ENCODE measurements at places on chromosomes 3 and 15.

- DNase-seq = no peak
Measured at GRCh38 chr3:59818919-59819300, 769.1 kb upstream of the CFAP20DC start.

- no peak for DNase-seq
Measured at GRCh38 chr3:194730365-194730764, 44.7 kb downstream of the FAM43A start.

GRCh38 chr15:40582726-40583246 lies 11.3 kb upstream of the KNL1 start:
- DNase-seq = no peak

DNA sequence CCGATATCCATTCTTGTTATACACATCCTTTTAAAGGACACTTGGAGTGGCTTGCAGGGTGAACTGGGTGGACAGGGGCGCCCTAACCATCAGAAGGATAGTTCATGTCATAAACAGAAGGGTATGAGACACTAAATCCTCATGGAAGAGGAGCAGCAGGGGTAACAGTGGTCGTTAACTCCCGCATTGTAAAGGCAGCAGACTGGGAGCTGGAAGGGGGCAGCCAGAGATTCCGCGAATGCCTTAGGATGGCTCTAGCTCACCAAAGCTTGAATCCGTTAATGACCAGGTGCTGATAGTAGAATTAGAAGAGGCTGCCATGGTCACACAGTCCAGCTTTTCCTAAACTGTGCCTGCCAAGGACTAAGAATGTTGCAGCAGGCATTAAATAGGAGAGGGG lies 85.2 kb upstream of the ANKRD34C start:
- DNase-seq = no peak

- DNase-seq = peak; percentile 65
Measured at GRCh38 chr15:50148362-50148963, 29.4 kb upstream of the ATP8B4 start.

- DNase-seq = no peak
Measured at GRCh38 chr3:4950351-4950784, 28.9 kb upstream of the BHLHE40 start.

GRCh38 chr15:67178569-67179210 lies 75.8 kb downstream of the AAGAB start:
- peak; percentile 95 for DNase-seq

GRCh38 chr3:46408853-46409252 lies 1.8 kb downstream of the CCRL2 start:
- DNase-seq = no peak

GRCh38 chr15:100614918-100615317 lies 12.5 kb downstream of the ASB7 start:
- DNase-seq = no peak

- no peak for DNase-seq
Measured at GRCh38 chr15:94403331-94403730, 172.0 kb downstream of the MCTP2 start.

DNA sequence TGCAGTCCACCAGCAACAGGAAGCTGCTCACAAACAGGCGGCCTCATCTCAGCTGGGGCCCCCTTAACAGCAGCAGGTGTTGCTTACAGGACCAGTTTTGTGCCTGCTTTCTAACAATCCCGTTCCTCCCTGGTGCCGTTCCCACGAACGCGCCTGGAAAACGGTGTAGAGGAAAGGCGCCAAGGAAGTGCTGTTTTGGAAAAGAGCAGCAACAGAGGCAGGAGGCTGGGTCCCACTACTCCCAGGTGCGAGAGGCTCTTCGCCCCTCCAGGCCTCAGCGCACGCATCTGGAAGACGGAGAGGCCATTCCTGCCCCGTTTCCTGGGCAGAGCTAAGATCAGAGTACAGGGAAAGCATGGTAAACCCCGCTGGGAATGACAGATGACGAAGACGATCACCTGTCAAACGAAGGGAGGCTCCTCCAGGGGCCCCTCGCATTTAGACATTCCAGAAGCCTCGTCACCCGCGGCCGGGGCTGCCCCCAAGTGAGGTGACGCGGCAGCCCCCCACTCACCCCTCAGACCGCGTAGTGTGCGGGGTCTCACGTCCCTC lies 603 bp downstream of the SCAPER start:
- no peak for DNase-seq

- DNase-seq = no peak
Measured at GRCh38 chr15:77127626-77128025, 56.7 kb upstream of the TSPAN3 start.

- DNase-seq = no peak
Measured at GRCh38 chr3:30964612-30965011, 70.2 kb upstream of the GADL1 start.

DNA sequence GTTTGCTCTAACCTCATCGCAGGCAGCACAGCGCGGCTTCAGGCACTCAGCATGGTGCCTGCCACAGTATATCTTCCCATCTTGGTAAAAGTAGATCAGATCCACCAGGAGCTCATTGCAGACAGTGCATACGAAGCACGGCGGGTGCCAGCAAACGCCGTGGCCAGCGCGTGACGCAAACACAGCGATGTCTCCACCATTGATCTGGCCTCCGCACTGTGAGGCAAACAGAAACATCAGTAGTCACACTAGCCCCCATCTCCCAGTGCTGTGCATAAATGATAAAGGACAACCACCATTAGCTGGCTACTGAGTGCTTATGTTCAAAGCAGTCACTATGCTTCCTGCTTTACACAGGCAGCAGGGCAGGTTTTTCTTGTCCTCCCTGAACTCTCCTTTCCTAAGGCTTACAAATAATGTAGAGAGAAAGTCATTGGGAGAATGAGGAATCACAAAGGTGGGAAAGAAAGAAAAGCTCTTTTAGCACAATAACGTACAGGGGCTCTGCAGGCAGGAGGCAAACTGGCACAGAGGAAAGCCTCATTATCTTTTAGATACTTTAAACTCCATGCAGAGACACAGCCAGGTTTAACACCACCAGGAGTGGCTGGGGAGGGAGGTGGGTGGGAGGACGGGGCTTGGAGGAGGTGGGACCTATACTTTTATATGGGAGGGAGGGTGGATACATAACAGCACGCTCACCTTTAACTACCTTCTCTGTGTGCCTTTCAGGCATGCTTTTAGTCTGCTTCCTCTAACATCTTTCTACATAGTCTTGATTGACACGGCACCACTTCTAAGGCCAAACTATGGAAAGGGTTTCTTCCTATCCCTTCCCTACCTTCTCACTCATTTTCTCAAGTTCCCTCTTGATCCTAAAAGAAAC lies 67.9 kb downstream of the PRICKLE2 start:
- DNase-seq = no peak

GRCh38 chr15:73839699-73840377 lies 33.5 kb upstream of the TBC1D21 start:
- no peak for DNase-seq

DNA sequence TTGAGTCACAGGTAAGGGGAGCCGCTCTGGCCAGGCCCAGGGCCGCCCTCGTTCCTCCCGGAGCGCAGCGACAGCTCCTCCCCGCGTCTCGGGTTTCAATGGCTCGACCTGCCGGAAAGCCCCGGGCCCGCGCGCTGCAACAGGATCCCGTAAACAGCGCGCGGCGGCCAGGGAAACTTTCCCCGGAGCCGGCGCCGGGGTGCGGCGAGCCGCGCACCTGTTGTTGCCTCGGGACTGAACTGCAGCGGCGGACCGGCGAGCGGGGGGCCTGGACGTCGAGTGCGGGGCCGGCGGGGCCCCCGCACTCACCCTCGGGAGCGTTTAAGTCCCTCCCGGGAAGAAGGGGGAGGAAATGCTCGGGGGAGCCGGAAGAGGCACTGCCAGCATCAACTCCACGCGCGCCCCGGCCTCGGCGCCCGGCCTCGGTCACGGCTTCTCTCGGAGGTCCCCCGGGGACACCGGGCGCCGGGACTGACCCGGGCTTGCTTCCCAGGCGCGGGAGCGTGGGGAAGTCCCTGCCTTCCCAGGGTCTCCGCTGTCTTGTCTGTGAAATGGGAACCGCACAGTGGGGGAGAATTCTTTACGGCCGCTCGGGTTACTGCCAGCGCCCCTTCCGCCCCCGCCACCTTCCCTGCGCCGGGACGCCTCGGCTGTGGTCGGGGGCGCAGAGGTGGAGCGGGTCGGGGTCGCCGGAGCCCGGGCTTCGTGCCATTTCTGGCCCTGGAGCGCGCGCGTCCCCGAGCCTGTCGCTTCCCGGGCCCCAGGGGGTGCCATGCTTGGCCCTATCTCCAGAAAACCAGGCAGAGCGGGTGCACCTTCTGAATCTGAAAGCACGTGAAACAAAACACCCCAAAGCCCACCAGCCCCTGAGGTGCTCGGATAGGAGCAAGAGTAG lies 7.5 kb upstream of the PGPEP1L start:
- DNase-seq = peak; percentile 8

- no peak for DNase-seq
Measured at GRCh38 chr3:139518926-139519842, 20.4 kb downstream of the RBP1 start.

GRCh38 chr15:70710714-70711113 lies 52.6 kb downstream of the UACA start:
- no peak for DNase-seq

DNA sequence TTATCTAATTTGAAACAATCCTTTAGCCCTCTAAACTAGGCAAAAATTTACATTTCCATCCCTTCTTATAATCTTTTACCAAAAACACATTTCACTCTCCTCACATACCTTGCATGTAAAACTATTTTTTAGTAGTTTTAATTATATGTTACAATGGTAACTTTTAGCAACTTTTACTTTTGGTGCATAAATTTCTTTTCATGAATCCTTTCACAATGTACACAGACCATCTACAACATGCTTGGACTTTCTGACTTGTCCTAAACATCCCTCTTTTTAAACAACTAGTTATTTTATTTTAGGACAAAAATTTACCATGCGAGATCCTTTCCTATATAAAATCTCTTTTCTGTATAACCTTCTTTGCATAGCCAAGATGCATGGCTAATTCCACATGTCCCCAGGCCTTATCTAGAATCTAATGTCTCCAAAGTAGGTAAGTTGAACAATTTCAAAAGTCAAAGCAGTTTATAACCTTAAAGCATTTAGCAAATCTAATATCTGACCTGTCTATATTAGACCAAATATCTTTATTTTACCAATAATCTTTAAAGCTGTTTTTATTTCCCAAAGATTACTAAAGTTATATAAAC lies 14.4 kb upstream of the ALDH1L1 start:
- no peak for DNase-seq

GRCh38 chr3:25156626-25157025 lies 271.4 kb upstream of the RARB start:
- peak; percentile 63 for DNase-seq

DNA sequence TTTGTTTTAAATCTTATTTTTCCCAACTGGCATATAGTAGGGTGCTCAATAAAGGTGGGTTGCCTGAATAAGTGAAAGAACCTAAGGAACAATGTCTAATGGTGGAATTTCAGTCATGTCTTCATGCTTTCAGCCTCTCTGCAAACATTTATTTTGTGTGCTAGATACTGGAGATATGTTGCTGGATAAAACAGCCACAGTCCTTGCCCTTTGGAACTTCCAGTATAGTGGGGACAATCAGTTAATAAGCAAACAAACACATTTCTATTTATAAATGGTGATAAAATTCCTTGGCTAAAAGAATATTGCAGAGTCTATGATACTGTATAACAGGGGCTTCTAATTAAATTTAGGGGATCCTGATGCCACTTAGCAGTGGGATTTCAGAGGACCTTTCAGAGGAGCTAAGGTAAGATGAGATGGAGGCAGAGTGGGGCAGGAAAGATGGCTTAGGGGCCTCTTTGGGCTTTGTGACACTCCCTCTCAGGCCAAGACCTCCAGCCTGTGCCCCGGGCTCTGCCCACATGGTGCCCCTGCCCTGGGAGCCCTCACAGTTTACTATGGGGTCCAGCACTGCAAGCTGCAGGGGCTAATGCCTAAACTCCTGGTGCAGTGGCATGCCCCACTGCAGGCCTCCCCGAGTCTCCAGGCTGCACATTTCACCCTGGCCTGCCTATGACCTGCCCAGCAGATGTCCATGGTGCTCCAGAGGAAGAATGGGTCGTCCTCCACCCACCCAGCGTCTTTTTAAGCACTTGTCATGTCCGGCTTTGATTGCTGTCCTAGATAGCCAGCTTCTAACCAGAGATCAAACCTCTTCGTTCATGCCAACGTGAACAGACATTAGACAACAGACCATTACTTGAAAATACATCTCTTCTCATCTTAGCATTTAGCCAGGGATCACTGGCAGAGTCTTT lies 61.6 kb upstream of the PRR23C start:
- no peak for DNase-seq

DNA sequence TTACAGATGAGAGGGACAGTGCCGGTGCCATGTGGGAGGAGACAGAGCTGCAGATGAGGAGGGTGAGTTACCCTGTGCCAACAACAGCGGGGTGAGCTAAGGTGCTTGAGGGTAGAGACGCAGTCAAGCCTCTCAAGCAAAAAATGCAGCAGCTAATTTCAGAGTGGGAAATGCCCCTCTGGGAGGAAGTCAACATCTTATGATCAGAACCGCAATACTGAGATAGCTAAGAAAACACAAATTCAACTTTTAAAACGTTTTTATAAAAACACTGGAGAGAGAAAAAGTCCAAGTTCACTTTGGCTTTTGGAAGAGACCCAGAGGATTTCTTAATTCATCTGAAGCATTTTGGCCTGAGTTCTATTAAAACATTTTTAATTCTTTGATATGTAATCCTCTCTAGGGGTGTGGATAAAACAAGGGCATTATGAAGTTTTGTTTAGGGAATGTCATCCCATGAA lies 319.2 kb downstream of the SLC9A9 start:
- DNase-seq = no peak

DNA sequence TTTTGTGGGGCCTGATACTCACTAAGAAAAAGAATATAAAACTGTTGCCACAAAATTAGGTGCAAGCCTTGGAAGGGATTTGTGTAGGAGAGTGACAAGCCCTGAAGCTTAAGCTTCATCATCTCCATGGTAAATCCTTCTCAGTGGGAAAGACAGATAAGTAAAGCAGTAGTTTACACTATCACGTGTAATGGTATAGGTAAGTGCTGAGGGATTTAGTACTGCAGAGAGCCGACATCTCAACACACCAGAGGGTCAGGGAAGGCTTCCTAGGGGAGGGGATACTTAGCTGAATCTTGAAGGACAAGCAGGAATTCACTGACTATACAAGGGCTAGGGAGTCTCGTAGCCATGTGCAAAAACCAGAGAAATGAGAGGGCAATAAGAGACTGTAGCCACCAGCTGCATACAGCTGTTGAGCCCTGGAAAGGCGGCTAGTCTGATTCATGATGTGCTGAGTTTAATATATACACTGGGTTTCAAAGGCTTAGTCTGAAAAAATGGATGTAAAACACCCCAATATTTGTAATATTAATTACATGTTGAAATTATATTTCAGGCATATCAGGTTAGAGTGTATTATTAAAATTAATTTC lies 11.1 kb downstream of the SLC24A1 start:
- DNase-seq = no peak

DNA sequence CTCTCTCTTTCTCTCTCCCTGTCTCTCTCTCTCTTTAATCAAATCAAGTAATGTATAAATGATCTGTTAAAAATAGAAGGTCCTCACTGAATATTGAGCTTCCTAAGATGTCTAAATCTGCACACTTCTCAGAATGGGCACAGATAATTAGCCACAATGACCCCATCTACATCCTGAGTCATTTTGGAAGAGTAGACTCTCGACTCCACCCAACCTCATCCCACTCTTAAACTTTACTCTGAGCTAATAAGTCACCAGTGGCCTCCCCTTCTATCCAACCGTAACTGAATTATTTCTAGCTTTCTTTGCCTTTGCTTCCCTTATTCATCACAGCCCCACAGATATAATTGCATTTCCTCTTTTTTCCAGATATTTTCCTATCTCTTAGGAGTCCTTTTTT lies 326.5 kb upstream of the ZNF717 start:
- DNase-seq = no peak

Data from astrocyte of the cerebellum (primary cell).